Astrocyte (in vitro differentiated cells and primary cell): ENCODE measurements at places on chromosomes 3 and 15. TPM values are rescaled to one million over a fixed set of nuclear protein-coding genes. Genes with fewer than 3 reads are reported as not detected.
A peak's percentile ranks its signal among the peaks of the same experiment; 100 is the strongest.

Gene GMNC
- total RNA-seq, result 0.62 and 0.75 TPM in 2 replicates

Gene GRK7
- total RNA-seq, result not detected in 2 replicates

Gene MCF2L2
- total RNA-seq, result 0.89 and 1.2 TPM in 2 replicates

Gene PTH1R
- 4.4 and 5.2 TPM in 2 replicates for total RNA-seq

Gene GOLGA6L4
- total RNA-seq, result 3.3 and 4.6 TPM in 2 replicates

- H3K27me3 ChIP-seq, result no peaks in the 10 kb centered on the region
- no peak for DNase-seq
- peaks cover 17% of the 10 kb centered on the region for H3K36me3 ChIP-seq
- no peak overlapping the region for H3K27ac ChIP-seq
Observed at GRCh38 chr3:123692041-123692440, 107.2 kb upstream of the HACD2 start.

GRCh38 chr3:70824773-70825172 lies 512.3 kb upstream of the MDFIC2 start:
- H3K27ac ChIP-seq, result no peak overlapping the region
- peaks cover 22% of the 10 kb centered on the region for H3K4me1 ChIP-seq
- no peaks in the 10 kb centered on the region for H3K27me3 ChIP-seq
- DNase-seq, result peak; percentile 97

- no peak overlapping the region for H3K27ac ChIP-seq
- DNase-seq, result no peak
- H3K36me3 ChIP-seq, result no peaks in the 10 kb centered on the region
- H3K4me3 ChIP-seq, result no peak overlapping the region
- peaks cover 9% of the 10 kb centered on the region for H3K4me1 ChIP-seq
- H3K27me3 ChIP-seq, result no peaks in the 10 kb centered on the region
Observed at GRCh38 chr3:53068176-53068575, 22.3 kb upstream of the SFMBT1 start.

GRCh38 chr3:38457111-38458003 lies 3.7 kb downstream of the ACVR2B start:
- H3K36me3 ChIP-seq, result no peaks in the 10 kb centered on the region
- H3K27ac ChIP-seq, result no peak overlapping the region
- no peaks in the 10 kb centered on the region for H3K27me3 ChIP-seq
- H3K4me1 ChIP-seq, result peaks cover 8% of the 10 kb centered on the region
- no peak for DNase-seq
